ENCODE measurements at places on chromosomes 11 and 22.

DNA sequence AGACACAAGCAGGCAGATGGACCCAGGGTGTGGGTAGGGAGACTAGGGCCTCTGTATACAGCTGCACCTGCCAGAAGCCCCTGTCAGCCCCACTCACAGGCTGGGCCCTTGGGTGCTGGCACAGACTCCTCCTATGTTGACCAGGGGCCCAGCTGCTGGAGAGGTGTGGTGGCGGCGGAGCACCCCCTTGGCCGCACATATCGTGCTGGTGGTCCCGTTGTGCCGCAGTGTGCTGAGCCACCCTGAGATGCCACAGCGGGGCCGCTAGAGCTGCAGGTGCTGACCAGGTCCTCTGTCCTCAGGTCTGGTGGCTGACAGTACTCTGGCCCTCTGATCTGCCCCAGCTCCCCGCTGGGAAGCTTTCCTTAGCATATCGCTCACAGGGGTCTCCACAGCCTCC, 30.2 kb upstream of the B3GAT1 start:
- no peak for DNase-seq

DNA sequence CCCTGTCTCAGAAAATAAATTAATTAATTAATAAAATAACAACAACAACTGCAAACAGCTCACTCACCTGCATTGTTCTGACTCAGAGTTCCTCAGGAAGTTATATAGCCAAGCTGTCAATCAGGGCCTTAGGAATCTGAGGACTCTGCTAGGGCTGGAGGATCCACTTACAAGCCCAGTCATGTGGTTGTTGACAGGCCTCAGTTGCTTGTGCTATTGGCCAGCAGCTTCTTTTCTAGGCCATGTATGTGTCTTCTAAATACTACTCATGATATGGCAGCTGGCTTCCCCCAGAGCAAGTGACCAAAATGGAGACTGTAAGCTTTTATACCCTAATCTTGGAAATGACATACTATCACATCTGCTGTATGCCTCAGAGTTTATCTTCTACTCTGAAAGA, 20.8 kb upstream of the ATP5MG start:
- DNase-seq = no peak

DNA sequence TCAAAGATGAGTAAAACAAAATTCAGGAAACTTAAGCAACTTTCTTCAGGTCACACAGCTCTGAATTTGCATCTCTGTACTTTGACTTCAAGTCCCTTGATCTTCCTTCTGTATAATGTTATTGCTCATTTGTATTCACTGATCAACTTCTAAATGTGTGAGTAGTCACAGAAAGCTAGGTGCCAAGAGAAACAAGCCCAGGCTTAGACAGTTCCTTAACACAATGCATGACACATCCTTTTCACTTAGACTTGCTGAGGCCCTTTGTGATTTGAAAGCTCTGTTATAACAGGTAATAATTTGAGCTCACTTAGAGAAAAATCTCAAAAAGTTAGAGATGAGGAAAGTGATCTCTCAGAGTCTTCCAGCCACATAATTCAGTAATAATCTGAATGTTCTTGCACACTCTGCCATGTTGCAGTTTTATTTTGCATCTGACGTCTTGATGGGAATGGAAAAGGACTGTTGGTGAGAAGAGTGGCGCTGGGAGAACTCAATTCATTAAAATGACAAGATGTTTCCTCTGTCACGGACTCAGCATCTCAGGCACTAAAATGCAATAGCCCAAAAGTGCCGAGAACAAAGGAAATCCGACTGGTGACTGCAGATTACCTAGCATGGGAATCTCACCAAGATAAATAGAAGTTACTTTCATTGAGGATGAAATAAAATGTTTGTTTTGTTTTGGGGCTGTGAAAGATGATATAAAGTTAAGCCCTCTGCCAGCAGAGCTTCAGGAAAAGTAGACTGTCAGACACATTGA, 665.3 kb downstream of the OPCML start:
- no peak for DNase-seq

GRCh38 chr11:96185220-96185768, 157.7 kb downstream of the MAML2 start:
- DNase-seq = no peak

- no peak for DNase-seq
These were observed 366.9 kb downstream of the NTM start for GRCh38 chr11:131737357-131737756.

GRCh38 chr11:32088117-32088941, 2.5 kb upstream of the RCN1 start:
- peak; percentile 96 for DNase-seq

GRCh38 chr11:104858882-104859775, 39.1 kb downstream of the CASP12 start:
- DNase-seq = no peak

DNA sequence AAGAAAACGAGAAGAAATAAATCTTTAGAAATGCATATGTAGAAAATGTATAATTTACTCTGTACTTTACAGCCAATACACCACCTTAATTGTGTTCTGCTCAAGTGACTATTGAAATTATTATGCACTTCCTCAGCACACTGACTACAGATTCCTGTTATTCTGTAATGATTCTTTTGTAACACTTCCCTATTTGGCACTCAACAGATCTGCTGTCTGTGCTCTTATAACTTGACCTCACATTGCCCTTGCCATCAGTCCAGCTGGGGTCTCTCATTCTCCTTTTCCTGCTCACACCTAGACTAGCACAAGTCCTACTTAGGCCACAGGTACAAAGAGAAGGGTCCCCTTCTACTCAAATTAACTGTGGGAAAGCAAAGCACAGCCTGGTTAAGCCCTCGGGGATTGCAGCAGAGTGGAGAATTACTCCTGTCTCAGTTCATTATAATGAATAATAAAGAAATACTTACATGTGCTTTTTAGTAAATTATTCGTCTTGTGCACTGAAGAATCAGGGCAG, 860.4 kb downstream of the OPCML start:
- DNase-seq = no peak

DNA sequence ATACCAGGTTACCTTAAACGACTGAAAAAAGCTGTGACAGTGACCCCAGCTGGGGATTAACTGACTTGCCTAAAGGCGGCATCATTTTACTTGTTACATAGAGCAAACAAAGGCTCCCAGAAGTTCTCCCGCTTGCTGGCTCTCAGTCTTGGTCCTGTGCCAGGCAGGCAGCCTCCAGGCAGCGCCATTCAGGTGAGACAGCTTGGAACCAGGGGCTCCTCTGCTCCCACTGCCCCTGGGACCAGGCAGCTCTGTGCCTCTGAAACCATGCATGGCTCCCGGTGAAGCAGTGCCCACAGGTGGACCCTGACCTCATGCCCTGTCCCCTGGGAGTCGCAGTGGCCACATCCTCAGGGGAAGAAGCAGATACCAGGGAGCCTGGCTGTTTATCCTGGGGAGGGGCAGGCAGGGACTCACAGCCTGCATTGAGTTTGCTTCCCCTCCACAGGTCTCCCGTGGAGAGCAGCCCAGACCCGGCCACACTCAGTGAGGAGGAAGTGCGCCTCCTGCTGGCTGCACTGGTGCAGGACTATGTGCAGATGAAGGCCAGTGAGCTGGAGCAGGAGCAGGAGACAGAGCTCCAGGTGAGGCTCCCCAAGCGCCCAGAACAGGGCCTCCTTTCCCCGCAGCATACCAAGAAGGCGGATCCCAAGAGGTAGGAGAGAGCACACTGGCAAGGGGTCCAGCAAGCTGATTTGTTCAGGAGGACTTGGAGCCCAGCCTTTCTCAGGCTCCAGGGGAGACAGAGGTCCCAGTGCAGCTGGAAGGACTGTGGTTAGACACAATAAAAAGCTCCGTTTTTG, 15.6 kb upstream of the CYP2R1 start:
- DNase-seq = peak; percentile 84

GRCh38 chr11:67999201-67999629, 4.7 kb downstream of the UNC93B1 start:
- DNase-seq = no peak

DNA sequence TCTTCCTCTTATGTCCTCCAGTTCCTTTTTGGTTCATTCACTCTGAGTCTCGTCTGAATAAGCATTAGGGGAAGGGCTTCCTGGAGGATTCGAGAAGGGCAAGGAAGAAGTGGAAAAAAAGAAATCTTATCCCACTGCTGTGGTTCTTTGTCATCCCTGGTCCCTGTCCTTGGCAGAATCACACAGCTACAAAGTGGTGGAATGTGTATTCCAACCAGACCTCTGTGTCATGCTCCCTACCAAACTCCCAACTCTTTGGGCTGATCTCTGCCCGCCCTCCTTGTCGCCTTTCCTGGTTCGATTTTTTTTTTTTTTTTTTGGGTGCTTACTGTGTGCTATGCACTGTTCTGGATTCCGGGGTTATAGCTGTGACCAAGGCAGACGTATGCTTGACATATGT, 61.0 kb downstream of the TEAD1 start:
- no peak for DNase-seq

GRCh38 chr11:45652781-45653180, 12.6 kb downstream of the CHST1 start:
- no peak for DNase-seq

- no peak for DNase-seq
These were observed 81.4 kb upstream of the GRK3 start for GRCh38 chr22:25482868-25483639.

- no peak for DNase-seq
These were observed 30.1 kb downstream of the CERK start for GRCh38 chr22:46707827-46708570.

- no peak for DNase-seq
These were observed 38.7 kb upstream of the C11orf87 start for GRCh38 chr11:109383306-109383705.

DNA sequence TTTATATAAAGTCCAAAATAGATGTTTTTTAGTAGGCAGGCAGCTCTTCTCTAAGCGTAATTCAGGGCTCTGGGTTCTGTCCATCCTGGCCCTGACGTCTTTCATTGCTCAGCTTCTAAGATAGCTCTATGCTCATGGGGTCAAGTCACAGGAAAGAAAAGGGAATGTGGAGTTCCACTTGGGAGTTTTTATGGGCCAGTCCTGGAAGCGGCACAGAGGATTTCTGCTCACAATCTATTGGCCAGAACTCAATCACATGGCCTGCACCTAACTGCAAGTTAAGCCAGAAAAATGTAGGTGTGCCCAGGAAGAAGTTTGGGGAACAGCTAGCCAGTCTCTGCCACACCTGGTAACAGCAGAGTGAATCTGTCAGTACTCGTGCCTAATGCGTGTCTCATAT, 7.4 kb upstream of the ZBTB16 start:
- DNase-seq = no peak

GRCh38 chr22:22821340-22821739, 66.3 kb upstream of the IGLL5 start:
- DNase-seq = no peak

DNA sequence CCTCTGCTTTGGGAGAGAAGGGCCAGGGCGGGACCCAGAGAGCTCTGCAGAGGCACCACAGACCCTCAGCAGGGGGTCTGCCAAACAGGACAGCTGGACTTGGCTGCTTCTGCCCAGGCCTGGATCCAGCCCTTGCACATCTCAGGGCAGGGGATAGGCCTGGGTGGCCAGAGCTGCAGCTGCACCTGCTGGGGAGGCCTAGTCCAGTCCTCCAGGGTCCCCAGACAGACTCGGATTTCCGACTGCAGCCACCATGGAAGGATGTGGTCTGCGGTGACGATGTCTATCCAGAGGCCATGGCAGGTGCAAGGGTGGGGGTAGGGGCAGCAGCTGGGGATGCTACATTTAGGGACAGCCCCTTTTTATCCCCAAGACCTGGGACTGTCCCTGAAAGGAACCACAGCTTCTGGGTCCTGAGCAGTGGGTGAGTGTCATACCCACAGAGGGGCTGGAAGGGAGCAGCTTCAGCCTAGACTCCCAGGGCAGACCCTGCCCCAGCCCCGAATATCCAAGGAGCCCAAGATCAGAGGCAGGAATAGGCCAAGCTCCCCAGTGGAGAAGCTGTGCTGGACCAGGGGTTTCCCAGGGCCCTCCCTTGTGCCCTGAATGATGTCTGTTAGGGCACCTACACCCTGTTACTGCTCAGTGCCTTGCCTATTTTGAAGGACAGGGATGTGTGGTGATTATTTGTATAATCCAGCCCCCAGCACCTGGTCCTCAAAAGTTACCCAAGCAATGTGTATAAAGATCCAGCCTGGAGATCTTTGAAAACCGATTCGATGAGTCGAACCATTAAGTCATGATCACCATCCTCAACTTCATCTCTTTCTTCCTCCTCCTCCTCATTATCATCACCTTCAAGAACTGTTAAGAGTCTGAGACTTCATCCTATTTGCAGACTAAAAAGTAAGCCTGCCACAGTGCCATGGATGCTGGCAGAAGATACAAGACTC, 2.5 kb upstream of the IGLL5 start:
- no peak for DNase-seq

DNA sequence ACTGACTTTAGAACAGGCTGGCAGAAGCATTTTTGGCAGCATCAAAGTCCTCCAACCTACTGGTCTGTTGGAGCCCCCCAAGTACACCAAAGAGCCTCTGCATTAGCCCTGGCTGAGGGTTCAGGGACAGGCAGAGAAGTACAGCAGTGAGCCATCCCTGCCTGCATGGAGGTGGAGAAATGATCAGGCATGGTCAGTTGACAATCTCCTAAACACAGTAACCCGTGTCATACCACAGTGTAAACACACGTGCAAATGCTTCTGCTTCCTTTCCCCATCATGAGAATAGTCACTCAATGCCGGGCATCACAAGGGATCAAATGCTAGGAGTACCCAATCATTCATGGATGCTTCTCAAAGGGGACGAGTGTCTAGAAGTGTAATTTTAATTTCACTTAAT, 8.2 kb downstream of the SERPIND1 start:
- DNase-seq = no peak

DNA sequence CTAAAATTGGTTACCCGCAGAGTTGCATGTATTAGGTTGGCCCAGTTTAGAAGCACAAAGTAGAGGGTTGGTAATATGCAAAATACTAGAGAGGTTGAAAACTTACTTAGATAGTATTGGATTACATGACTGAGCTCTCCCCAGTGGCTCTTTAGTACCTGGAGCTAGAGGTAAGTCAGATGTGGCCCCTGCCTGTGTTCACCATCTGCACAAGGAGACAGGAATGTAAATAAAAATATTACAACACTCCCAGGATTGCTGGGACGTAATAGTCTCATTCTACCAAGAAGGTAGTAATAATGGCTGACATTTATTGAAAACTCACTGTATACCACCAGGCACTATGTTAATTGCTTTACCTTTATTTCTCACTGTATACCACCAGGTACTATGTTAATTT, 129.6 kb downstream of the SLC17A6 start:
- no peak for DNase-seq

DNA sequence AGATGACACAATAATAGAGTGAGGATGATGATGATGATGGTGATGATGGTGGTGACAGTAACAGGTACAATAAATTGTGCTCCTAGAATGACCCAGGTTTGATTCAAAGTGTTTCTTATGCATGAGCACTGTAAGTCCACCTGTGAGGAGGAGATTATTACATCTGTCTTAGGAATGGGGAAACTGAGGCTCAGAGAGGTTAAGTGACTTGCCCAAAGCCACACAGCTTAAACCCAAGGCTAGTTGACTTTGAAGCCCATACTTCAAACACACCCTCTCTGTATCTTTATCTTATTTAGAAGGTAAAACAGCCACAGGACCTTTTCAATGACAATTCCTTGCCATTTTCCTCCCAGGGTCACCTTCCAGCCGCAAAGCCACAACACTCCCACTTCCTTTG, 88.9 kb downstream of the MIAT start:
- no peak for DNase-seq

GRCh38 chr11:68936358-68936636, 32.6 kb downstream of the IGHMBP2 start:
- DNase-seq = no peak

All from A673 (cell line).